Fibroblast of skin of back (primary cell): ENCODE measurements at places on chromosomes 1 and 21.

- DNase-seq, result no peak
Observed at GRCh38 chr1:47650611-47651010, 212.8 kb downstream of the FOXD2 start.

DNA sequence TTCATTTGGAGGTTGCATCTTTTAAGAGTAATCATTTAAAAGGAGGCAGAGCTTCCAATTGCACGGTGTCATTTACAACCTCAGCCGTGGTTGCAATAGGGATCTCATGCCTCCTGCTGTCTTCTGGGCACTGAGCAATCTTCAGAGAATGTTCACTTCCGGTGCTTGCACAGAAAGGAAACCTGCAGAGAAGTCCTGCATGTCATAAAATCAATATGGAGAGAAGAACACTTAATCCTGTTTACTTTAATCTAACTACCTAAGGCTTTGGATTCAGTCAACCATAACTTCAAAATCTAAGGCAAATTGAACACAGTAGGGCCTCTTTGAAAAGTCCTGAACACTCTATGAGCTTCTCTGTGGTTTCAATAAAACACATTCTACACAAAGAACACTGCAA is 11.3 kb upstream of the MAP10 start:
- peak; percentile 74 for DNase-seq

DNA sequence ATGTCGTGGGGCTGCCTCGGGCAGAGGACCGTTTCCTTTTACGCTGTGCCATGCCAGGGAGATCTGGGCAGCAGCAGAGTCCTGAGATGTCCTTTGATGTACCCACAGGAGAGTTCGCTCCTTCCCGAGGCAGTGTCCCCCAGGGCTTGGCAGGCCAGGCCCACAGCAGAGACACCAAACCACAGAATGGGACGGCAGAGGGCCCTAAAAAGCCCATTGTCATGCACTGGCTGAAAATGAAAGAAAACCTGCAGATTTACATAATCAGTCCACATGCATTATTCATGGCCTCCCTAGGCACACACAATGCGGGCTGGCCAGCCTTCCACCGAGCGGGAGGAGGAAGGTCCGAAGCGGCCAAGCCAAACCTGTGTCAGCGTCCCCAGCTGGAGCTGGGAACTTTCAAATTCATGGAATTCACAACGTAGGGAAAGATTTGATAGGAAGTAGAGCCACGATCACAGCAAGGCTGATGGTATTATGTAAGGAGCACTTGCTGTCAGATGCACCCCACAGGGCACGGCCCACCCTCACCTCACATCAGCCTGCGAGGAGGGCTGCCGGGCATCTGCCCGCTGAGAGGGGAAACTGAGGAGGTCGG is 25.3 kb upstream of the EFHD2 start:
- DNase-seq, result peak; percentile 12

- peak; percentile 5 for DNase-seq
Observed at GRCh38 chr1:11568687-11569086, 85.5 kb downstream of the FBXO2 start.

DNA sequence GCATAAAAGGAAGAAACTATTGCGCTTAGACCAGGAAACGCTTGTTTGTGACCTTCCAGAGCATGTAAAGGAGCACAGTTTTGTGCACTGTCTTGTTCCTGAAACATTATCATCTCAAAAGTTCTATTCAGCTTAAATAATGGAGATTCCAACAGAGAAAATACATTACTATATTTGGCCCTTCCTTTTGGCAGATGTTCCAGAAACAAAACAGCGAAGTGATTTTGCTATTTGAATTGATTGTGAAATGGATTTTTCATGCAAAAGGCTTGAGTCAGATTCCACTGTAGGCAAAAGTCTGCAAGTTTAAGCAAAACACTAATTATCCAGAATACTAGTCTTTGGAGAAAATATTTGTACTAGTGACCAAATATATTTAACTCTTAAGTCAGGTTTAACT is 80.3 kb upstream of the PTBP2 start:
- no peak for DNase-seq

DNA sequence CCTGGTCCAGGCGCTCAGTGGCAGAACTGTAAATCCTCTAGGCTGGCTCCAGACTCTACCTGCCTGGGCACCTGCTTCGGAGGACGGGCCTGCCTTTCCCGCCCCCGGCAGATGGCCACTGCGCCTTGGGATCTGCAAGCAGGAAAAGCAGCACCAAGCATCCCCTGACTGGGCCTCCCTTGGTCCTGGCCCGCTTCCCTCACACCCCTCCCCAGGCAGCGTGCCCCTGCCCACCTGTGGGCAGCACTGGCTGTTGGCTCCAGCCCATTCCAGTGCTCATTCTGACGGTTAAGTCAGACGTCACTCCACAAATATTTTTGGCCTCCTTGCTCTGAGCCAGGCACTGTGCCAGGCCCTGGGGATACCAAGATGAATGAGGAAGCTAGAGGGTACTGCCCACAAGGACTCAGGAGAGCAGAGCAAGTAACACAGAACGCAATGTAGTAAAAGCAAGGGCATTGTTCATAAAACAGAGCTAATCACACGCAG is 22.0 kb upstream of the BLACAT1 start:
- DNase-seq, result peak; percentile 73

DNA sequence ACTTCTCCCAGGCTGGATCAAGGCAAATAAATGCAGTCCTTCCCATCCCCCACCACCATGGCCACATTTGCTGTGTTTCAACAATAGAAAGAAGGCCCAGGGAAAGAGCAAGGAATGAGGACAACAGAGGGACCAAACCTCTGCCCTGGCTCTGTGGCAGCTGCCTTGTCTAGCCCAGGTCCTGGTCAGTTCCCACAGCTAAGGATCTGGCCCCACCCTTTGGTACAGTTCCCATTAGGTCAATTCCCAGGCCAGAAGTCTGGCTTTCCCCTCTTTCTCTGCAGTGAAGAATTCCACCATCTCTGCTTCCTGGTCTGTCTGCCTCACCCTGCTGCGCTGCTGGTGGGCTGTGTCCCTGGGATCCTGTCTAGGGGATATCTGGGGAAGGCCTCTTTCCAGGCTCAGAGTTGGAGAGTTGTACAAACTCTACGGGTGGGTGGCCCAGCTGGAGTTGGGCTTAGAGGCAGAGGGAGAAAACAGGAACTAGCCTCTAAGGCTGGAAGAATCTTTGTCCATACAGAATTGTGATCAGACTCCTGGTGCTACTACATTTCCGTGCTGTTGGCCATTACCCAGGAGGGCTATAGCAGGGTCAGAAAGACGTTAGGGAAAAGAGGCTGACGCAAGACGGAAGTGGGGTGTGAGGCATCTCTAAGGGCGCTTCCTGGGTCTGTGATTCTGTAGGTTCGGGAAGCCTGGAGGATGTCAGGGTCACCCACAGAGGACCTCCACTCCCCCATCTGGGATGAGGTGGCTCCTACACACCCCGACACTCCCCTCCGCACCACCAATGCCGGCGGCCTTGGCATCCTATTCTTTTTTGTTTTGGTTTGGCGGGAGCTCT is 953 bp upstream of the NDUFS2 start:
- peak; percentile 62 for DNase-seq
